ENCODE measurements at places on chromosomes 3 and 15. TPM values are rescaled to one million over a fixed set of nuclear protein-coding genes. Genes with fewer than 3 reads are reported as not detected.

The SCN5A gene
- not detected for total RNA-seq

DNA sequence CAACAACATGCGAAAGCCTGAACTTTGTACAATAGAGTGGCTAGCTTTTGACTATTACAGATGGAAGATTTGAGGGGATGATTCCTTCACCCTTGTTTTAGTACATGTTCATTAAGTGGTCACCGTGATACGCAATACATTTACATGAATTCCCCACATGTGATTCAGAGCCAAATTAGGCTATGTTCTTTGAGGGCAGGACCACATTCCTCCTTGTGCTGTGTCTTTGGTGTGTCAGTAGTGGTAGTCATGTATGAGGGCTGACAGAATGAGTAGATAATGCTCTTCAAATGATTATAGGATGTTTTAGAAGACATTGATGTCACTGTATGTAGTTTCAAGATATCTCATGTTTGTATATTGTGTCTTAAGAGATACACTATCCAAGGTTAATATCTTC is 12.1 kb downstream of the PTPRG start:
- peaks cover 4% of the 10 kb centered on the region for H3K36me3 ChIP-seq
- no peak for DNase-seq
- H3K27me3 ChIP-seq: peaks cover 7% of the 10 kb centered on the region

DNA sequence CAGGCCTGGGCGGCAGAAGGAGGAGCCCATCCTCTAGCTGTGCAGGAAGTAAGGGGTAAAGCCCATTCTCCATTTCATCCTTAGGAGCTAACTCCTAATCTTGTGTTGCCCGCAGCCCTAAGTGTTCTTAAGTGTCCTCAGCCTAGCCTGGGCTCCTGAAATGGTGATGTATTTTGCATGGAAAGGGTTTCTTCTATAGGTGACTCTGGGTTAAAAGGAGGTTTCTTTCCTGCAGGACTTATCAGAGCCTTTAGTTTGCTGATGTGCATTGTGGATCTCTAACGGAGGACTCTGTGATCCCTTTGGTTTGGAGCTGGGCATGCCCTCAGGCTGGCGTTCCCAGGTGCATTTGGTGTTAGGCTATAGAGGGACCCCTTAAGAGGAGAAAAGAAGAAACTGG is 48.5 kb upstream of the TRPM1 start:
- no peak for DNase-seq
- H3K27me3 ChIP-seq: peaks cover 37% of the 10 kb centered on the region
- H3K36me3 ChIP-seq: no peaks in the 10 kb centered on the region
- no peaks in the 10 kb centered on the region for H3K4me1 ChIP-seq
- H3K27ac ChIP-seq: no peak overlapping the region

DNA sequence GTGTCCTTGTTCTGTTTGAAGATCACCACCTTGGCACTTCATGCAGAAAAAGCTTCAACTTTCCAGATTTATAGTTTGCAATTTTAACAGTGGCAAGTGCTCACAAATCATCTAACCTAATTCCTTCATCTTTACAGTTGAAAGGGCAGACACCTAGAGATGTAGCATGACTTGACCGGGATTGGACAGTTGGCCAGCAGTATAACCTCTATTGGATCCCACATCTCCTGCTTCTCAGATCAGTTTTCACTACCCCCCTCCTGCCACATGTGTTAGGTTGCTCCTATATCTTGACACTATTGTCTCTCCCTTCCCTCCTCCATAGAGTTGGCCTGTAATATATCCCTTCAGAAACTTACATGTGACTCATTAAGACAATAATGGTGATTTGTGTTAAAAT is 206.0 kb upstream of the SEMA6D start:
- H3K36me3 ChIP-seq: no peaks in the 10 kb centered on the region
- DNase-seq: no peak
- no peak overlapping the region for H3K4me3 ChIP-seq
- no peak overlapping the region for H3K27ac ChIP-seq
- H3K4me1 ChIP-seq: peaks cover 8% of the 10 kb centered on the region

- no peak overlapping the region for H3K4me3 ChIP-seq
- peaks cover 2% of the 10 kb centered on the region for H3K36me3 ChIP-seq
- H3K4me1 ChIP-seq: peaks cover 34% of the 10 kb centered on the region
These were observed 35.1 kb downstream of the B3GNT5 start for GRCh38 chr3:183288117-183288516.

- H3K27ac ChIP-seq: no peak overlapping the region
- H3K36me3 ChIP-seq: peaks cover 58% of the 10 kb centered on the region
- DNase-seq: no peak
- no peaks in the 10 kb centered on the region for H3K27me3 ChIP-seq
- no peaks in the 10 kb centered on the region for H3K4me1 ChIP-seq
These were observed 105.8 kb downstream of the UBE3A start for GRCh38 chr15:25333049-25333448.

GRCh38 chr15:40826423-40827075 is 2.0 kb downstream of the PPP1R14D start:
- no peaks in the 10 kb centered on the region for H3K36me3 ChIP-seq
- H3K27me3 ChIP-seq: peaks cover 10% of the 10 kb centered on the region
- peaks cover 2% of the 10 kb centered on the region for H3K4me1 ChIP-seq
- H3K4me3 ChIP-seq: no peak overlapping the region

The PGBD4 gene
- 2.0 TPM for total RNA-seq

The DZIP3 gene
- 9.0 TPM for total RNA-seq

- H3K27me3 ChIP-seq: no peaks in the 10 kb centered on the region
- H3K4me1 ChIP-seq: peaks cover 25% of the 10 kb centered on the region
- no peak overlapping the region for H3K4me3 ChIP-seq
- H3K36me3 ChIP-seq: no peaks in the 10 kb centered on the region
- no peak overlapping the region for H3K27ac ChIP-seq
- no peak for DNase-seq
These were observed 7.0 kb upstream of the THBS1 start for GRCh38 chr15:39573844-39574243.

The CX3CR1 gene
- not detected for total RNA-seq

The PLSCR5 gene
- total RNA-seq: not detected

DNA sequence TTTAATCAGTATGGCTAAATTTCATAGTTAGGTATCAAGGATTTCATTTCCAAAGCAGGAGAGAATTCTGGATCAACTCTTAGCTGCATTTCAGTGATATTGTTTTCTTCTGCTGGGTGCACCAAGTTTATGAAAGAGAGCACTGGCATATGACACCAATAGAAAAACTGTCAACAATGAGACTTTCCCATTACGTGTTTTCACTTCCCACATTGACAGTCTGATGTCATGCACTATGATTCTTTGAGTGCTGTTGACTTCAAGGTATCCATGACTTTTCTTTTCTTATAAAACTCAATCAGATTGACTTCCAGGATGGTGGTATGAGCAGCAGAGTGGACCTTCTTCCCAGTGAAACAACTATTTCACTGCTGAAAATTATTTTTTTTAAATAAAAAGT is 476.1 kb downstream of the EDEM1 start:
- no peak overlapping the region for H3K27ac ChIP-seq
- H3K27me3 ChIP-seq: no peaks in the 10 kb centered on the region
- H3K36me3 ChIP-seq: no peaks in the 10 kb centered on the region
- no peaks in the 10 kb centered on the region for H3K4me1 ChIP-seq
- no peak overlapping the region for H3K4me3 ChIP-seq
- DNase-seq: no peak

GRCh38 chr3:189389346-189389745 is 217.6 kb downstream of the TPRG1 start:
- no peaks in the 10 kb centered on the region for H3K27me3 ChIP-seq
- DNase-seq: no peak
- H3K27ac ChIP-seq: no peak overlapping the region

- H3K27me3 ChIP-seq: no peaks in the 10 kb centered on the region
- peaks cover 15% of the 10 kb centered on the region for H3K4me1 ChIP-seq
- H3K36me3 ChIP-seq: peaks cover 5% of the 10 kb centered on the region
- DNase-seq: peak; percentile 80
- no peak overlapping the region for H3K27ac ChIP-seq
- no peak overlapping the region for H3K4me3 ChIP-seq
These were observed 18.8 kb downstream of the SHF start for GRCh38 chr15:45168751-45169551.

GRCh38 chr15:38609097-38609738 is 44.6 kb upstream of the RASGRP1 start:
- DNase-seq: no peak
- no peak overlapping the region for H3K27ac ChIP-seq
- H3K36me3 ChIP-seq: no peaks in the 10 kb centered on the region
- H3K4me1 ChIP-seq: peaks cover 1% of the 10 kb centered on the region

DNA sequence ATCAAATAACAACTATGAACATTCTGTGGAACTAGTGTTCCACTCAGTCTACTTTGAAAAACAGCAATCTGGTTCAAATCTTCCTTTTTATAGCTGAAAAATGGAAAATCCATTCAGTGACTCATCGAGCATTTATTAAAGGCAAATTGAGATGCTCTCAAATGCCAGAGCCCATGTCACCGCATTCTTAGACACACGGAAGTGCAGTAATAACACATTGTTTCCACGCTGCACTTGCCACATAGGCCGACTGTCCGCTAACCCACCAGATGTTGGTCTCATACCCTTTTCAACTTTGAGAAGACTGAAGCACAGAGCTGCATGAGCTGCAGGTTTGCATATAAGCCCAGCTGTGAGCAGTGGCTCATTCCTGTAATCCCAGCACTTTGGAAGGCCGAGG is 95.9 kb downstream of the TMEM266 start:
- H3K27me3 ChIP-seq: peaks cover 6% of the 10 kb centered on the region
- no peaks in the 10 kb centered on the region for H3K36me3 ChIP-seq
- H3K27ac ChIP-seq: no peak overlapping the region
- peaks cover 7% of the 10 kb centered on the region for H3K4me1 ChIP-seq

DNA sequence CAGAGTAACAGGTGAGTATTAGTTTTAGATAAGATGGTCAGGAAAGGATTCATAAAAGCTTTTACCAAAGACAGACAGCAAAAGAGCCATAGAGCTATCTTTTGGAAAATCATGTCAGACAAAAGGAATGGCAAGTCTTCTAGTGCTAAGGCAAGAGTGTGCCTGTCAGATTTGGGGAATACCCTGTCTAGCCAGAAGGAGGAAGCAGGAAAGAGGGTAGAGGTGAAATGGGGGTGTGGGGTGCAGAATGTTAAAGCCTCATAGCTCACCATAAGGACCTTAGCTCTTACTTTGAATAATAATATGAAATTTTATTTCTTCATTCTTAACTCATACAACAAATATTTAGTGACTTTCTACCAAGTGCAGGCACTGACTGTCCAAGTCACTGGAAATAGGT is 512.1 kb upstream of the ROBO2 start:
- peaks cover 2% of the 10 kb centered on the region for H3K4me1 ChIP-seq
- DNase-seq: no peak
- no peaks in the 10 kb centered on the region for H3K27me3 ChIP-seq
- no peak overlapping the region for H3K27ac ChIP-seq

The TGM5 gene
- total RNA-seq: not detected

The STARD5 gene
- total RNA-seq: 1.3 TPM

DNA sequence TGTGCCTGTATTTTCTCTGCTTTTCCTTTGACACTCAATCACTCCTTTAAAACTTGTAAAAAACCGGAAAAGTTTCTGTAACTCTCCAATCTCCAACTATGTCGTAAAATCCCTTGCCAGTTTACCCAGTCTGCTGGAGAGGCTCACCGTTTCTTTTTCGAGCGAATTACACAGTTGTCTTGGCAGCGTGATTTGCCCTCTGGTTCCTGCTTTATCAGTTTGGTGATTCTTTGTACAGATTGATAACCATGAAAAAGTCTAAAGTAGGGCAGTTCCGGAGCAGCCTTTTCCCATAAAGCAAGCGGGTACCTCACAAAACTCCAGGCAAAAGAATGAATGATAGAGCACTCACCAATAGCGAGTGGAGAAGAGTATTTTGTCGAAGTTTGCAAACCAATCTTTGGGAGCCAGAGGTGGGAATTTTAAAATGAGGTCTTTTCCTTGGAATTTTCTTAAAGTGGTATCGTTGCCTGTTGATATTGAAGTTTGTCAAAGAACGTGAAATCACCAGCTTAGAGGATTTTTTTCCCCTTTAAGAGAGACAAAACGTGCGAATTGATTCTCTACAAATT is at the start of gene TTC23:
TSS of gene TTC23 (minus strand) at position 312 of the 572 bp plus-strand sequence. CDS start 20,869 bp downstream, outside the sequence.
- H3K27me3 ChIP-seq: no peaks in the 10 kb centered on the region
- DNase-seq: no peak
- peak within 1 kb of the TSS; percentile 96 for H3K27ac ChIP-seq
- H3K4me1 ChIP-seq: peaks cover 32% of the 10 kb centered on the region
- no peaks in the 10 kb centered on the region for H3K36me3 ChIP-seq

GRCh38 chr15:77857419-77857818 is 220.1 kb downstream of the TBC1D2B start:
- H3K27me3 ChIP-seq: peaks cover 46% of the 10 kb centered on the region
- H3K4me3 ChIP-seq: no peak overlapping the region
- no peaks in the 10 kb centered on the region for H3K36me3 ChIP-seq
- H3K27ac ChIP-seq: no peak overlapping the region

GRCh38 chr3:138948371-138949001 is 1.5 kb downstream of the FOXL2NB start:
- peaks cover 74% of the 10 kb centered on the region for H3K27me3 ChIP-seq
- no peak overlapping the region for H3K27ac ChIP-seq
- no peaks in the 10 kb centered on the region for H3K36me3 ChIP-seq
- DNase-seq: no peak
- H3K4me1 ChIP-seq: peaks cover 33% of the 10 kb centered on the region
- no peak overlapping the region for H3K4me3 ChIP-seq

- no peaks in the 10 kb centered on the region for H3K36me3 ChIP-seq
- peaks cover 35% of the 10 kb centered on the region for H3K4me1 ChIP-seq
- peaks cover 2% of the 10 kb centered on the region for H3K27me3 ChIP-seq
- no peak for DNase-seq
These were observed 330.3 kb downstream of the SHQ1 start for GRCh38 chr3:72517921-72518424.

DNA sequence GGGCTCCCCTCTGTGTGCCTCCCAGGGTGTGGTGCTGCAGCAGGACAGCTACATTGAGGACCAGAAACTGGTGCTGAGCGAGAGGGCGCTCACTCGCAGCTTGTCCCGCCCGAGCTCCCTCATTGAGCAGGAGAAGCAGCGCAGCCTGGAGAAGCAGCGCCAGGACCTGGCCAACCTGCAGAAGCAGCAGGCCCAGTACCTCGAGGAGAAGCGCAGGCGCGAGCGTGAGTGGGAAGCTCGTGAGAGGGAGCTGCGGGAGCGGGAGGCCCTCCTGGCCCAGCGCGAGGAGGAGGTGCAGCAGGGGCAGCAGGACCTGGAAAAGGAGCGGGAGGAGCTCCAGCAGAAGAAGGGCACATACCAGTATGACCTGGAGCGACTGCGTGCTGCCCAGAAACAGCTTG is 53.7 kb downstream of the KLHL25 start:
- DNase-seq: peak; percentile 80
- no peaks in the 10 kb centered on the region for H3K27me3 ChIP-seq

The PLSCR2 gene
- not detected for total RNA-seq
